ENCODE measurements at places on chromosomes 6 and 20.

- DNase-seq = peak; percentile 47
These were observed 11.5 kb upstream of the ZNF133 start for GRCh38 chr20:18276821-18277220.

DNA sequence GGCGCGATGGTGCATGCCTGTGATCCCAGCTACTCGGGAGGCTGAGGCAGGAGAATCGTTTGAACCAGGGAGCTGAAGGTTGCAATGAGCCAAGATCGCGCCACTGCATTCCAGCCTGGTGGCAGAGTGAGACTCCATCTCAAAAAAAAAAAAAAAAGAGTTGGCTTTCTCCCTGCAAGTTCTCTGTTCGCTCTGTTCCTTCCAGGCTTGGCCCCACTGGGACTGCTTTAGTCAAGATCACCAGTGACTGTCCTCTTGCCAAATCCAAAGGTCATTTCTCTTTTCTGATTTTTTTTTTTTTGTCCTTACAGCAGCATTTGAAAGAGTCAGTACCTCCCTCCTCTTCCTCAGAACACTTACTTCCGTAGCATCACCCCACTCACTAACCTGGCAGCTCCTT is 10.8 kb upstream of the GNRH2 start:
- no peak for DNase-seq

- DNase-seq = no peak
These were observed 26.8 kb downstream of the C6orf89 start for GRCh38 chr6:36912586-36912985.

- no peak for DNase-seq
These were observed 43.4 kb downstream of the SNRNP48 start for GRCh38 chr6:7633361-7633760.

DNA sequence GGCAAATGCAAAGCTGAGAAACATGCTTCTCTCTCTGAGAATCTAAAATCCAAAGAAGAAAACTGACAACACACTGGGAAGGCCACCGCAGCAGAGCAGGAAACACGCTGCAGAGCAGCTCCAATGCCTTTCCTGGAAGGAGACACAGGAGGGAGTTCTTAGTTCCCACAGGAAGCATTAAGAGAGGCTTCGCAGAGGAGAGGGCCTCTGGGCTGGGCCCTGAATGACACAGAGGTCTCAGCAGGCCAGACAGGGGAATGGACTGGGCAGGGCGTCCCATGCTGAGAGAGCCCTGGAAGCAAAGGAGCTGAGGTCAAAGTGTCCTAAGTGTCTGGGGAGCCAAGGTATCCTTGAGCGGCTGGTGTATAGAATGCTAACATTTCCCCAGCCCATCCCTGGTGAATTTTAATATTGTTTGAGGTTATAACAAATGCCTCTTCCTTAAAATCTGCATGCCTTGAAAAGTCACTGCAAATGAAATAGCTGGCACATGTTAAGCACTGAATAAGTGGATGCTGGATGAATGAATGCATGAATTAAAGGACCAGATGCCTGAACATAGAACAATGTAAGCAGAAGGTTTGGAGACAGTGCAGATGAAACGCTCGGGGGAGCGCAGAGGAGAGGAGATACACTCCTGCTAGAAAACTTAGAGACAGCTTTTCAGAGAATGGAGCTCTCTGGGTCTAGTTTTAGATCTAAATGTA is 110.0 kb upstream of the SYNDIG1 start:
- DNase-seq = peak; percentile 51

DNA sequence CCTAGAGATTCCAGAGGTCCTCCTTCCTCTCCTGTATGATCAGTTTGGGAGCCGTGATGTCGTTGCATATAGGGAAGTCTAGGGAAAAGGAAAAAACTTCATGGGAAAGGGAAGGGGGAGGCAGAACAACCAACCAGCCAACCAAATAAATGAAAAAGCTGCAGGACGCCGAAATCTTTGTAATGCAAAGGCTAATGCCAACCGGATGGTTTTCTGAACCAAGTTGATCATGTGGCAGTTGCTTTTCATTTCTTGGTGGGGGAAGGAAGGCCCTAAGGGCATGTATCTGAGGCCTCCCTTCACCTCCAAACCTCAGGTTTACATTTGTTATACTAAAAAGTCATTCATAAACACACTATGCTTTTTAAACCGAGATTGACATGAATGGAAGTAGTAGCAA is 167.2 kb downstream of the ARID1B start:
- no peak for DNase-seq

GRCh38 chr20:13784271-13784892 is 337 bp downstream of the ESF1 start:
- DNase-seq = no peak

DNA sequence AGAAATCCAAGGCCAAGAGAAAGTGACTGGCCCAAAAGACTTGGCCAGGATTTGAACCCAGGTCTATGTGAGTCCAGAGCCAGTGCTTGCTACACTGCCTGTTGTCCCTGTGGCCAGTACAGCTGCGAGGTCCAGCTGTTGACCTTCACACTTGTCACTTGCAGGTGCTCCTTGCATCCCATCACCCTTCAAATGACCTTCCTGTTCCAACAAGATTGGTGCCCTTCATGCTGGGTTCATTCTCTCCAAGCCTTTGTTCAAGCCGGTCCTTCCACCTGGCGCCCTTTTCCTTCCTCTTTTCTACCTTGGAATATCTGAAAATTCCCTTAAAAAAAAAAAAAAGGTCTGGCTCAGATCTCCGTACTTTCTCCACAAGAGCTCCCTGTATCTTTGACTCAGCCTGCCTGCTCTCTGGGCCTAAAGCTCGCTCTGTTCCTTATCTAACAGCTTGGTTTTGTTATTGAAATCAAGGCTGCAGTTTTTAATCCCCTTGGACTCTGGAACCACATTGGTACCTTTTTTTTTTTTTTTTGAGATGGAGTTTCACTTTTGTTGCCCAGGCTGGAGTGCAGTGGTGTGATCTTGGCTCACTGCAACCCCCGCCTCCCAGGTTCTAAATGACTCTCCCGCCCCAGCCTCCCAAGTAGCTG is 22.2 kb upstream of the MRPS18A start:
- peak; percentile 27 for DNase-seq

DNA sequence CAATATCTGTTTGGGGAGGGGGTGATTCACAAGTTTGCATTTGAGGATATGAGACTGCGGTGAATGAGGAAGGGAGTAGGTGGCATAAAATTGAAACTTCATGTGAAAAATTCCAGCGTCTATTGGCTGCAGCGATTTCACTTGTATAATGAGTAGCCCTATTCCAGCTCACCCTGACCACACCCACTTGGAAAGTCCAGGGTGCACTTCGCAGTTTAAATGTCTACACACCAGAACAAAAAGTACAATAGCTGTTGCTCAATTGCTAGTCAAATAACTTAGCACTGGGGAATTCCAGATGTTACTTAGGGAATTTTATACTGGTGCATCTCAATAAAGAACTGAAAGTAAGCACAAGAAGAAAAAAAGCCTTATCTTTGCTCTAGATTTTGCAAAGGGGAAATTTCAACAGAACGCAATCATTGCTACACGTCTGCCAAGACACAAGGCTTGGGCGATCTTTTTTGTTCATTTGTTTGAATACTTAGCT is 6.3 kb downstream of the TNFAIP3 start:
- DNase-seq = no peak

DNA sequence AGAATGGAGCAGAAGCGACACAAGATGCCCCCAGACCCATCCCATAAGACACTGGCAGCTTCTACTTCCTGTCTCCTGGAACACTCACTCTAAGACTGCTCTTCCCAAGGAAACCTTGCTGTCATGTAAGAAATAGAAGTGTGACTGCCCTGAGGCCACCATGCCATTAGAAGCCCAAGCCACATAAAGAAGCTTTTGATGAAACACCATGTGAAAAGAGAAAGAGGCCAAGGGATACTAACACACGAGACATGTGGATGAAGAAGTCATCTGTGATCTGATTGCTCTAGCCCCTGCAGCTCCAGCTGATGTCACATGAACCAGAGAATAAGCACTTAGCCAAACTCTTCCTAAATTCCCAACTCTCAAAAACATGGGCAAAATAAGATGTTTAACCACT is 117.9 kb upstream of the PCSK2 start:
- DNase-seq = no peak

- no peak for DNase-seq
These were observed 551 bp upstream of the ATP5F1E start for GRCh38 chr20:59032713-59033059.

DNA sequence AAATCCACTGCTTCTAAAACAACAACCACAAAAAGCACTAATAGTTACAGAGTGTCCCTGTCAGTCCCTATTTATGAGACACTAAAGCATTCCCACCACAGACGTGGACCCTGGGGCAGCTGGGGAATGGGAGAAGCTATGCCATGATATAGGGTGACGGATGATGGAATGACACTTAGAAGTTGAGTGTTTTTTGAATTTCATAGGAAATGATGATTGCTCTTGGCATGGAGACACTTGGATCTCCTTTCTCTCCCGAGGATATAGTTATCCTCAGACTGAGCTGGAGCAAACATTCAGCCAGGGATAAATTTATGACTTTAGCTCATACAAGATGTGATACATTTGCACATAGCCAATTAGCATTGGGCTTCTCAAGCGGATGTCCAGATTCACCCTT is 151.2 kb downstream of the EDN3 start:
- peak; percentile 67 for DNase-seq

GRCh38 chr6:68975064-68975463 is 340.0 kb downstream of the ADGRB3 start:
- peak; percentile 33 for DNase-seq

- DNase-seq = no peak
These were observed 168.4 kb upstream of the TNFAIP3 start for GRCh38 chr6:137698636-137699030.
